ENCODE measurements at places on chromosomes 1 and 21.

DNA sequence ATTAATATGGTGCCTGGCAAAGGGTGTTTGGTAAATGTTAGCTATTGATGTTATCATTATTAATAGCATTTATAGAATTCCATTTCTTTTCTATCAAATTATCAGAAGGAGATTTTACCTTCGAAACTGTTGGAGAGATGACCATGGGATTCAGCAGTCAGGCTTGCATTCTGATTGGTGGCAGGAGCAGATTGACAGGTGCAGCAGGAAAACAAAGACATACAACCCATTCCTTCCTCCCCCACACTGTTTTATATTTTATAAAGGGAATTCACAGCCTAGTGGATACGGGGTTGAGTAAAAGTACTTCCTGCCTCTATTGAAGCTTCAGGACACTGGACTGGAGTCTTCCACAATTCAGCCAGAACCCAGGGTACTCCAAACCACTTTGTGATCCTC is 55.1 kb upstream of the SYT14 start:
- DNase-seq, result no peak

- DNase-seq, result no peak
Observed at GRCh38 chr1:156262461-156263287, 14.8 kb upstream of the PAQR6 start.

GRCh38 chr1:15287035-15287979 is 40.3 kb downstream of the FHAD1 start:
- no peak for DNase-seq

DNA sequence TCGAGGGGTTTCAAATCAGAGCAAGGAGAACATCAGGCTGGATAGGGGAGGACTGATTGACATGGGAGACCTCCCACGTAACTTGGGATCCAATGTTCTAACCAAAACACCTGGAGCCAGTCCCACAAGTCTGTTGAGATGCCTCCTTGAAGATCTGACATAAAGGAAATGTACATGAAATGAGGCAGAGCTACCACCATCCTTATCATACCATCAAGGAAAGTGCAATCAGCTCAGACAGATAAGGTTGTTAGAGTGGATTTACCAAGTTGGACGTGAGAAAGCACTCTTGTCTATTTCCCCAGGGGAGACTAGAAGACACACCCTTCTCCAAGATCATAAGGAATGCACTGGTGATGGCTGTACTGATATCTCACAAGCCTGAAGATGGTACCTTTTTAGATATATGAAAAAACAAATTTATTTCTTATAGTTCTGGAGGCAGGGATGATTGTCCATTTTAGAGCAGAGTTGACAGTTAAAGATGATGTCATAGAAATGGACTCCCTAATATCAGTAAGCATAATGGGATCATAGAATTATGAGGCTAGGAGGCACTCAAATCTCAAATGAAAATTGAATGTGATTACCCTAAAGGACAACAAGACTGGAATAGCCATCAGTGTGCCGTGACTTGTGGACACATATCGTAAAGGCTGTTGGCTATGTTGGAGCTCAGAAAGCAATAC is 129.1 kb upstream of the RAB4A start:
- DNase-seq, result no peak

DNA sequence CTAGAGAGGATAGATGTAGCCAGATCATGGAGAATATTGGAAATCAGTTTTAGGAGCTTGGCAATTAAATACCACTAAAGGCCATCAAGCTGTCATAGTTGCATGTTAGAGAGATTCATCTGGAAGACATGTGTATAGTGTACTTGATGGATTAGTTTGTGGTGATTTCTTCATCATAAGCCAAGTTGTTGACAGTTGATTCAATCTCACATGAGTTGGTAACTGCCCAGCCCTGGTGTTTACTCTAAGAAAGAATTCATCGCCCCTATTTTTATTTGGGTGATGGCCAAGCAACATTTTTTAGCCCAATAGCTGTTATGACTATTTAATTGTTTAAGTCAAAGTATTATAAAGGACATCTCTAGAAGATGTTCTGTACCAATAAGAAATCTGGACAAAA is 737.6 kb downstream of the PLA2G4A start:
- DNase-seq, result no peak

DNA sequence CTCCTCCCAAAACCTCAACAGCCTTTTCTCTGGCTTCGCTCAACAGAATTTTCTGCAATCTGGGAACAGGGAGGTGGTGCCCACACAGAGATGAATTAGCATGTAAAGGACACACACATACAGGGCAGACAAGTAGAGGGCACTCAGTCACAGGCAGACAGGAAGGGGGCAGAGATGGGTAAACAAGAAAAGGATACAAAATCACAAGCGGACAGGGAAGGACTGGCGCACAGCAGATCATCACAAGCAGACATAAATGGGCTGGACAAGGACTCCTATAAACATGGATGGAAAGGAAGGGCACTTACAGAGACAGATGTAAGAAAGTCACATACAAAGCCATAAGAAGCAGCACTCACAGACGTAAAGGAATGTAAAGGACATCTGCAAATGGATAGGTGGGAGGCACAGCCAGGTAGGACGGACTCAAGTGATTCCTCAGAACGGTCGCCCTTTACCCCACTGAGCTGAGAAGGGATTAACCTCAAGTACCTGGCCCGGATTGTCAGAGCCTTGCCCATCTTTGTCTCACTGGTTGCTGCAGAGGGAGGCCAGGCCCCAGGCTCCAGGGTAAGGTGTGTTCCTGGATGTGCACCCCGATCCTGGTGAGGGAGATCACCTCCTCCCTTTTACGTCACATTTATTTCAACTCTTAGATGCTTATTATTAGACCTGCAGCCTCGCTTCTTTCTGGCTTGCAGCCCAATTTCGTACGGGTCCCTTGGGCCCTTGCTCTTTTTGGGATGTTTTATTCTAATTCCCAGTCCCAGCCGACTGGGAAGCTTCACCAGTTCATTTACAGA is 836 bp upstream of the PRCC start:
- no peak for DNase-seq

- peak; percentile 47 for DNase-seq
Observed at GRCh38 chr1:157487096-157487495, 65.2 kb downstream of the FCRL5 start.

GRCh38 chr1:8560611-8561544 is 243.0 kb downstream of the SLC45A1 start:
- DNase-seq, result peak; percentile 64

DNA sequence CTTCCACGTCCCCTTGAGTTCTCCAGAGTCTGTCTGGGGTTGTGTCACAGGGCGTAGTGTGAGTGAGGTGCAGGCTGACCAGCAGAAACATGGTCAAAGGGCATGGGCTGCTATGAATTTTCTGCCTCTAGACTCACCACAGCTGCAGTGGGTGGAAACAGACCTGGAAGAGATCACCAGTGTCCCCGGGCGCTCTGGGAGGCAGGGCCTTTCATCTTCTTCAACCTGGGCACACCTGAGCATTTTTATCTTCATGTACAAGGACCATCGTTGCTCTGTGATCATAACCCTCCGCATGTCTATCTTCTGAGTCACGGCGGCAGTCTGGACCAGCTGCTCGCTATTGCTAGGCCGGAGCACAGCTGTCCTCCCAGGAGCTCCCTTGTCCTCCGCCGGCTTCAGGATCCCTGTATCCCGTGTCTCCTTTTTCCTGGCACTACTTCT is 29.6 kb downstream of the DEGS1 start:
- no peak for DNase-seq

DNA sequence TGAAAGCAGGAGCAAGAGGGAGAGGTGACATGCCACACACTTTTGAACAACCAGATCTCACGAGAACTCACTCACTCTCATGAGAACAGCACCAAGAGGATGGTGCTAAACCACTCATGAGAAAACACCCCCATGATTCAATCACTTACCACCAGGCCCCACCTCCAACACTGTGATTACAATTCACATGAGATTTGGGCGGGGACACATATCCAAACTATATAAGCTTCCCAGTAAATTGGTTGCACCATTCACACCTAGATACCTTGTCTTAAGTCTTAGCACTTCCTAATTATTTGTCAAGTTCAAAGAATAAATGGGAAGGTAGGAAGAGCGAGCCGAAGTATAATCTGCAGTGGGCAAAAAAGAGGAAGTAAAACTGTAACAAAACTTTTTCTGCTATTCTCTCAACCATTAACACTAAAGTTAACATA is 34.3 kb downstream of the AMY1C start:
- DNase-seq, result peak; percentile 18

DNA sequence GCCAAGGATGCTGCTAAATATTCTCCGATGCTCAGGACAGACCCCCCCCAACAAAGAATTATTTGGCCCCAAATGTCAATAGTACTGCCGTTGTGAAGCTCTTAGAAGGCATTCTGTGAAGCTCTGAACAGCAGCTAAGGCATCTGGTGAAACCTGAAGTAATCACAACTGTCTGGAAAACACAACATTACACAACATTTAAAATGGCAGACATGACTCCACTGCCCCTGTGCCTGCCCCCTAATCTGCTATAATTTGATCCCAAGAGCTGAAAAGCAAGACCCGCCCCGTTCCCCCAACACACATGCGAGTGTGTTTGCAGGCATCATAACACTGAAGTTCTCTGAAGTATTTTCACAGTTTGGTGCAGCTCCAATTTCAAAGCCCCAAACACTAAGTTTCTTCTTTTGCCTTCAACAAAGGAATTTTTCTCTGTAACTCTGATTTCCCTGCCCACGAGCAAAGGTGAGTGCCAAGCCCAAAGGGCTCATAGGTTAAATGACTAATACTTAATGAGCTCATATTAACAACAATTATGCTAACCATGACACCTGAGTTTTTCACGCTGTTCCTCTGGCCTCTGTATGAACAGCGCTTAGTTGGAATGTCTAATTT is 129.2 kb downstream of the CLIC6 start:
- DNase-seq, result no peak

- no peak for DNase-seq
Observed at GRCh38 chr1:166999075-166999474, 10.0 kb downstream of the MAEL start.

DNA sequence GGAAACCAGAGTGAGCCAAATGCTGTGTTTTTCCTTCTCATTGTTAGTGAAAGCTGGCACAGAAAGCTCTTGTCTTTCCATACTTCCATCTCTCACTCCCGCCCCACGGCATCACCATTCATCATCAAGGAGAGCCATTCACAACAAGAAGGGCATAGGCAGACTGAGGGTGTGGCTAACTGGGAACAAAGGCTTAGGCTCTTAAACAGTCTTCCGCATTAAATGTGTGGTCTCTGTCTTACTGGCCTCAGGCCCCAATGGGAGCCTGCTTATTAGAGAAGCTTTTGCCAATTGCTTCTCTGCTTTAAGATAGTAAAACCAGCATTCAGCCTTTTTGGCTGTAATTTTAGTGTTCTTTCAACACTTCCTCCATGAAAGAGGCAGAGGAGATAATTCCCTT is 51.4 kb downstream of the TNFSF18 start:
- no peak for DNase-seq

DNA sequence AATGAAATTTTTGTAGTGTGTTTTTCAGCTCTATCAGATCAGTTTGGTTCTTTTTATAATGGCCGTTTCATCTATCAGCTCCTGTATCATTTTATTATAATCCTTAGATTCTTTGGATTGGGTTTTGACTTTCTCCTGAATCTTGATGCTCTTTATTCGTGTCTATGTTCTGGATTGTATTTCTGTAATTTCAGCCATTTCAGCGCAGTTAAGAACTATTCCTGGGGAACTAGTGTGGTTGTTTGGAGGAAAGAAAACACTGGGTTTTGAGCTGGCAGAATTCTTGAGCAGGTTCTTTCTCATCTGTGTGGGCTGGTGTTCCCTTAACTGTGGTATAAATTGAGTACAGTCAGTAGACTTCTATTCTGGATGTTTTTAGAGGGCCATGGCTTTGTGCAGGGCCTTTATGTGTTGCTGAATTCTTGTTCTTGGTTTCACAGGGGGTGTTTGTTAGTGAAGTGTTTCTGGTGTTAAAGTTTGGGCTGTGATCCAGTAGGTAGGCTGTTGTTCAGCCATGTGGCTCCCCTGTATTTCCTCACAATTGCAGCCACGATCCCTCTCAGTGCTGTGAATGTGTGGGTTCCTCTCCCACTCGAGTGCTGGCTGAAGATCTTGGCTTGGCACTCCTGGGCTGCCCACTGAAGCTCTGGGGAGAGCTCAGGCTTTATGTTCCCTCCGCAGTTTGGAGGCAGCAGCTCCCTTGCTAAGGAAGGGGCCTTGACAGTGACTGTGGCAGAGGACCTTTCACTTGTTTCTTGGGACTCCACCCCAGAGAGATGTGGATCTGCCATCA is 56.0 kb upstream of the CCDC190 start:
- DNase-seq, result no peak

DNA sequence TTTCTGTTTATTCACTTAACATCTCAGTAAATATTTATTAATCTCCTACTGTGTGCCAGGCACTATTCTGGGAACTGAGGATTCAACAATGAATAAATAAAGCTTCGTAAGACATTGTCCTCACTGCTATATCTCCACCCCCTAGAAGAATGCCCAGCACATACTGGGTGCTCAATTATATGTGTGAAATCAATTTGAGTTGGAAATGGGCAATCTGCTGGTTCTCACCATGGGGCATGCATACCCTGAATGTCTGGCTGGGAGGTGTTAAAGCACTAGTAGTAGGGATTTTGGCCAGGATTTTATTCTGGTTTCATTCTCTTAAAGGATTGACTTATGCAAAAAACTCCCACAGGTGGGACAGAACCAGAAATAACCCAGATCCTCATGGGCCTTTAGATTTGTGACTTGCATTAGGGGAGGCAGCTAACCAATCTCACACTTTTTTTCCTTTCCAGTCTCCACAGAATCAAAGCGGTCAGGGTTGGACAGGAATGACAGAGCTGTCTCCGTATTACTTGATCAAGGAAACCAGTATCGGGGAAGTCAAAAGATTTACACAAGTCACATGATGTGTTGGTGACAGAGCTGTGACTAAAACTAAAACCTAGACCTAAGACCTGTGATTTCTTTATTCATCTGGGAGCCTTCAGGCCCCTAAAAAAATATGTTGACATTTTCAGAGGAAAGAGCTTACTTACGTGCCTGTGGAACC is 12.8 kb downstream of the GFI1 start:
- peak; percentile 12 for DNase-seq

- no peak for DNase-seq
Observed at GRCh38 chr1:183178545-183178944, 7.5 kb upstream of the LAMC2 start.

GRCh38 chr1:161153176-161153575 is 602 bp upstream of the UFC1 start:
- DNase-seq, result no peak

- DNase-seq, result no peak
Observed at GRCh38 chr1:176515310-176515709, 52.3 kb downstream of the PAPPA2 start.

DNA sequence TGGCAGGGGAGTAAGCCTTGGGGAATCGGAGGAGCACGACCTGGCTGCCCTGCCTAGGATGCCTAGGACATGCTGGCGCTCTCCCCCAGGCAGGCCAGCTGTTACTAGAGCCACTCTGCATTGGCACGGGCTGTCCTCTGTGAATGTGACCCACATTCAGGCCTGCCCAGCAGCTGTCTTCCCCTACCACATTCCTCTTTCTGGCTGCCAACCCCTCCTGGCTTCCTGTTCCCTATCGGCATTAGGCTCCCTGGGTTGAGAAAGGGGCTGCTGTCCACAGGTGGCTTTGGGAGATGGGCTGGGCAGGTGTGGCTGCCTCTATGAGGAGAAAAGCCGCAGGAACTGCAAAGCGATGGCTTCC is 2.3 kb upstream of the NFASC start:
- no peak for DNase-seq

GRCh38 chr1:44032170-44032790 is 1.0 kb upstream of the SLC6A9 start:
- no peak for DNase-seq

- DNase-seq, result no peak
Observed at GRCh38 chr1:183937611-183938010, 99.9 kb downstream of the COLGALT2 start.

- DNase-seq, result no peak
Observed at GRCh38 chr1:14602136-14602535, 3.7 kb downstream of the KAZN start.

GRCh38 chr21:35354078-35354477 is 305.0 kb upstream of the RUNX1 start:
- no peak for DNase-seq
